Activated naive CD8-positive, alpha-beta T cell treated with anti-CD3 and anti-CD28 coated beads, Interleukin-2, amount 10 ng/mL, durations not matched to agents 7 days and 5 days (primary cell): ENCODE measurements at places on chromosomes 5 and 9. TPM values are rescaled to one million over a fixed set of nuclear protein-coding genes. Genes with fewer than 3 reads are reported as not detected.

Gene MSX2
- not detected for total RNA-seq

Gene KCNV2
- not detected for total RNA-seq

- H3K4me3 ChIP-seq, result no peak overlapping the region
- H3K27me3 ChIP-seq, result peaks cover 9% of the 10 kb centered on the region
- no peak for DNase-seq
- H3K27ac ChIP-seq, result no peak overlapping the region
Observed at GRCh38 chr5:36529142-36529541, 77.3 kb upstream of the SLC1A3 start.

DNA sequence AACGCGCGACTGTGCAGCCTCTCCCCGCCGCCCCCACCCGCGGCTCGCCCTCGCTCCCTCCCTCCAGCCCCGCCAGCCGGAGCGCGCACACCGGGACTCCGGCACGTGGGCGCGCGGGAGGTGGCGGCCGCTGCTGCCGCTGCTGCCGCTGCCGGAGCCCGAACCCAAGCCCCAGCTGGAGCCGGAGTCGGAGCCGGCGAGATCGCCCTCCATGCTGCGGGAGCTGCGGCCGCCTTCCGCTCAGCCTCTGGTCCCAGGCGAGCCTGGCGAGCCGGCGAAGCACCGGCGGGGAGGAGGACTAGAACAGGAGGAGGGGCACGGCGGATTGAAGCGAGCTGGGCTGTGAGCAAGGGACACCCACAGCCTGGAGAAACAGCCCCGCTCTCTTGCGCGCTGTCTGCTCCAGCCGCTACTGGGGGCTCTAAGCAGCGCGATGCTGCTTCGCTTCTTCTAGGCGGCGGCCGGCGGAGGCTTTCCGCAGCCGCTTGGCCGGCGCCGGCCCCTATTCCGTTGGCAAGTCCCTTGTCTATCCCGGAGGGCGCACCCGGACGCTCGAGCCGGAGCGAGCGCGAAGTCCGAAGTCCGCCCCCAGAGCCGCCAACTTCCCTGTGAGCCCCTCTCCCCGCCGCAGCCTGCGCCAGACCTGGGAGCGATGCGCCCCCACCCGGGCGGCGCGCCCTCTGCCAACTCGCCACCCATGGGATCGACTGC is 598.7 kb upstream of the SGCD start:
- no peaks in the 10 kb centered on the region for H3K36me3 ChIP-seq
- no peaks in the 10 kb centered on the region for H3K4me1 ChIP-seq
- H3K27ac ChIP-seq, result no peak overlapping the region
- peaks cover 48% of the 10 kb centered on the region for H3K27me3 ChIP-seq
- peak; percentile 29 for DNase-seq

DNA sequence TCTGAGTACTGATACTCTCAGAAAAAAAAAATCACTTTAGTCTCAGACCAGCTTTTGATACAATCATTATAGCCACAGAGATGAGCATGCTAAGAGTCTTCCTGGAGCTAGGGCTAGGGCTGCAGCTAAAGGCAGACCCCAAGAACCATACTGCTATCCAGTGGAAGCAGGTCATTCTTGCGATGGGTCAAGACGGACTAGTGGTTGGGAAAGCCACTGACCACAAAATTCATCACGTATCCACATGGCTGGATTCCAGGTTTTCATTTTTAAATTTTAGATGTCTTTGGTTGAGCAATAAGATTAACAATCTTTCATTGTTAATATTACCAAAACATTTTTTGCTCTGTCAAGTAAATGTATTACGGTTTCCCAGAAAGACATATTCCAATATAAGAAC is 598.1 kb downstream of the DNAH5 start:
- no peak for DNase-seq
- H3K4me1 ChIP-seq, result no peaks in the 10 kb centered on the region
- no peaks in the 10 kb centered on the region for H3K36me3 ChIP-seq

GRCh38 chr5:38323645-38324295 is 65.4 kb downstream of the EGFLAM start:
- H3K36me3 ChIP-seq, result no peaks in the 10 kb centered on the region
- no peaks in the 10 kb centered on the region for H3K4me1 ChIP-seq
- no peak overlapping the region for H3K27ac ChIP-seq
- H3K27me3 ChIP-seq, result no peaks in the 10 kb centered on the region

DNA sequence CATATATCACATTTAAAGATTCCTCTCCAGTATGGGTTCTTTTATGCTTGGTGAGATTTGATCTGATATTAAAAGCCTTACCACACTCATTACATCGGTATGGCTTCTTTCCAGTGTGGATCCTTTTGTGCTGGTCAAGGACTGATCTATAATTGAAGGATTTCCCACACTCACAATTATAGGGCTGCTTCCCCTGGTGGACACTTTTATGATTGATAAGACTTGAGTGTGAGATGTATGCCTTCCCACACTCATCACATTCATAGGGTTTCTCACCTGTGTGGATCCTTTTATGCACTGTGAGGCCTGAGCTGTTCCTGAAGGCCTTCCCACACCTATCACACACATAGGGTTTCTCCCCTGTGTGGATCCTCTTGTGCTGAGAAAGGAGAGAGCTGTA is 12.2 kb downstream of the ZFP62 start:
- H3K27me3 ChIP-seq, result no peaks in the 10 kb centered on the region
- no peak overlapping the region for H3K4me3 ChIP-seq
- peaks cover 78% of the 10 kb centered on the region for H3K36me3 ChIP-seq
- no peak overlapping the region for H3K27ac ChIP-seq
- H3K4me1 ChIP-seq, result peaks cover 1% of the 10 kb centered on the region
